ENCODE measurements at places on chromosomes 12 and 14. TPM values are rescaled to one million over a fixed set of nuclear protein-coding genes. Genes with fewer than 3 reads are reported as not detected.

Gene GARIN6
- not detected for total RNA-seq

Gene GPR65
- not detected for total RNA-seq

Gene LRRC10
- not detected for total RNA-seq

Gene LRFN5
- 7.3 TPM for total RNA-seq

Gene LHX5
- 3.1 TPM for total RNA-seq

Gene SLC4A8
- 80.0 TPM for total RNA-seq

Gene MYF6
- not detected for total RNA-seq

Gene CD27
- total RNA-seq: not detected

Gene MMP14
- total RNA-seq: 162 TPM

Gene CIROP
- not detected for total RNA-seq

Gene TUNAR
- total RNA-seq: 16.2 TPM

DNA sequence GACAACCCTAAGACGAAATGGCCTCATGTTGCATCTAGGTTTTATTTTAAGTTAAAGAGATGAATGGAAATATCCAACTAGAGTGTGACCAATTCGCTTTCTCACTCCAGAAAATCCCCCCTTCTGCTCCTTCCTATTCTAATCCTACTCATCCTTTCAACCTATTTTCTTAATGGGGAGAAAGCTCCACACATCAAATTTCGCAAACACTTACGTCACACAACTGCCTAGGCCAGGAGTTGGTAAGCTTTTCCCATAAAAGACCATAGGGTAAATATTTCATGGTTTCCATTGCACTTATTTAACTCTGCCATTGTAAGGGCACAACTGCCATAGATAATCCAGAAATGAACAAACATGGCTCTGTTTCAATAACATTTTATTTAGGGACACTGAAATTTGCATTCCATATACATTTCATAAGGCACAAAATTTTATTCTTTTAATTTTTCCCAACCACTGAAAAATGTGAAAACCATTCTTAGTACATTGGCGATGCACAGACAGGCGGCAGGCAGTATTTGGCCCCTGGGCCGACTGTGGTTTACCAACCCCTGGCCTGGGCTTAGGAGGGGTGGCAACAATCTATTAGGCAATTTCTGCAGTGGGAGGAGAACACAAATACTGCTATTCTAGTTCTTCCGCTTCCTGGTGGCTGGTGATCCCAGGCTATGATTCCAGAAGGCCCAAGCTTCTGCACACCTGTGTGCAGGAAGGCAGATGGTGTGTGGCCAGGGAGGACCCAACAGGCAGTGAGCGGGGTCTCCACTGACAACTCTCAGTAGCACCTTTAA lies 67.2 kb upstream of the FOXN3 start:
- H3K27ac ChIP-seq: no peak overlapping the region
- no peak overlapping the region for H3K4me3 ChIP-seq
- H3K36me3 ChIP-seq: peaks cover 5% of the 10 kb centered on the region
- peaks cover 5% of the 10 kb centered on the region for H3K27me3 ChIP-seq
- H3K4me1 ChIP-seq: peaks cover 23% of the 10 kb centered on the region

DNA sequence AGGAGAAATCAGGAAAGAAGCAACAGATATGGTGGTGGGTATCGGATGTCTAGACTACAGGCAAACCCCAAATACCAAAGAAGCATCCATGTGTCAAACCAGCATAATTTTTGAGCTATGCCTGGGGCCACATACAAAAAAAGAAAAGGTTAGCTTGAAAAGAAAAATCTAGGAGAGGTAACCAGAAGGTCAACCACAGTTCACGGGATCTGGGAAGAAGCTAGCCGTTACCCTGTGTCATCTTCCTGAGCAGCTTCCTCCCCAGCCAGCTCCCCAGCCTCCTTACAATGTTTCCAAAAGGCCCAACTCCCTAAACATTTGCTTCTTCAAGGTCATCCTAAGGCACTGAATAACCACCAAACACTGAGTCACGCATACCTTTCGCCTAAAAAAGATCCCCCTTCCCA lies 3.1 kb downstream of the SINHCAF start:
- H3K4me3 ChIP-seq: peak overlapping the region; percentile 95
- peak overlapping the region; percentile 89 for H3K27ac ChIP-seq
- H3K27me3 ChIP-seq: peaks cover 10% of the 10 kb centered on the region
- H3K36me3 ChIP-seq: no peaks in the 10 kb centered on the region
- DNase-seq: no peak

GRCh38 chr12:101552277-101552676 lies 42.5 kb upstream of the MYBPC1 start:
- no peak overlapping the region for H3K27ac ChIP-seq
- H3K36me3 ChIP-seq: peaks cover 5% of the 10 kb centered on the region
- peaks cover 2% of the 10 kb centered on the region for H3K27me3 ChIP-seq
- no peaks in the 10 kb centered on the region for H3K4me1 ChIP-seq
- DNase-seq: no peak

GRCh38 chr12:128743916-128744315 lies 79.8 kb downstream of the SLC15A4 start:
- no peaks in the 10 kb centered on the region for H3K4me1 ChIP-seq
- H3K27me3 ChIP-seq: peaks cover 2% of the 10 kb centered on the region
- H3K4me3 ChIP-seq: no peak overlapping the region
- no peak for DNase-seq

DNA sequence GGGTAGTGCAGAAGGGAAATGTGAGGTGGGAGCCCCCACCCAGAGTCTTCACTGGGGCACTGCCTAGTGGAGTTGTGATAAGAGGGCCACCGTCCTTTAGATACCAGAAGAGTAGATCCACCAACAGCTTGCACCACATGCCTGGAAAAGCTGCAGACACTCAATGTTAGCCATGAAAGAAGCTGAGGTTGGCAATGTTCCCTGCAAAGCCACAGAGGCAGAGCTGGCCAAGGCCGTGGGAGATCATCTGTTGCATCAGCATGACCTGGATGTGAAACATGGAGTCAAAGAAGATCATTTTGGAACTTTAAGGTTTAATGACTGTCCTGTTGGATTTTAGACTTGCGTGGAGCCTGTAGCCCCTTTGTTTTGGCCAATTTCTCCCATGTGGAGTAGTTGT lies 468.4 kb upstream of the FOXG1 start:
- H3K4me3 ChIP-seq: no peak overlapping the region
- H3K27me3 ChIP-seq: peaks cover 1% of the 10 kb centered on the region
- no peak overlapping the region for H3K27ac ChIP-seq
- H3K4me1 ChIP-seq: no peaks in the 10 kb centered on the region
- H3K36me3 ChIP-seq: peaks cover 9% of the 10 kb centered on the region

DNA sequence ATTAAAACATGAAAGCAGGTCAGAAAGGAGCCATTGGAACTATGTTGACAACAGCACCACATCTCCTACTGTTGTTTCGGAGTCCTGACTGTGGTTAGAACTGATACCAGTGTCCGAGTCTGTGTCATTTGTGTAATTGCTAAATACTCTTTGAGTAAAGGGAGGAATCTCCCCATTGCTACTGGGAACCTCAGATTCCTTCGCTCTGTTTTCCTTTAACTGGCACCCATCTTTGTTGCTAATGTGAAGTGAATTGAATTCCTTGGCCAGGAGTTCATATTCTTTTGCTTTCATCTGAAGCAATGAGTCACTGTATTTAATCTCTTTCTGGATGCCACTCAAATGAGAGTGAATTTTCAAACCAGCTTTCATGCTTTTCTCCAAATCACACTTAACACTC lies 31.5 kb downstream of the RASSF9 start:
- H3K36me3 ChIP-seq: no peaks in the 10 kb centered on the region
- no peaks in the 10 kb centered on the region for H3K4me1 ChIP-seq
- no peak for DNase-seq
- no peaks in the 10 kb centered on the region for H3K27me3 ChIP-seq
- no peak overlapping the region for H3K4me3 ChIP-seq

- no peak for DNase-seq
- no peak overlapping the region for H3K27ac ChIP-seq
- no peaks in the 10 kb centered on the region for H3K4me1 ChIP-seq
- no peaks in the 10 kb centered on the region for H3K27me3 ChIP-seq
- H3K36me3 ChIP-seq: peaks cover 15% of the 10 kb centered on the region
- no peak overlapping the region for H3K4me3 ChIP-seq
These were observed 255.9 kb upstream of the KITLG start for GRCh38 chr12:88836156-88836555.

- peaks cover 3% of the 10 kb centered on the region for H3K27me3 ChIP-seq
- H3K4me1 ChIP-seq: no peaks in the 10 kb centered on the region
- H3K36me3 ChIP-seq: no peaks in the 10 kb centered on the region
- H3K4me3 ChIP-seq: no peak overlapping the region
- DNase-seq: no peak
These were observed 18.6 kb downstream of the KMT2D start for GRCh38 chr12:49041881-49042484.

GRCh38 chr12:2314492-2314891 lies 261.7 kb downstream of the CACNA1C start:
- no peak for DNase-seq
- H3K4me3 ChIP-seq: no peak overlapping the region

- H3K36me3 ChIP-seq: no peaks in the 10 kb centered on the region
- H3K27me3 ChIP-seq: peaks cover 18% of the 10 kb centered on the region
- peak overlapping the region; percentile 99 for H3K27ac ChIP-seq
These were observed 1.9 kb downstream of the DAAM1 start for GRCh38 chr14:59190372-59190771.

- DNase-seq: peak; percentile 21
- no peak overlapping the region for H3K4me3 ChIP-seq
- peaks cover 4% of the 10 kb centered on the region for H3K36me3 ChIP-seq
- no peak overlapping the region for H3K27ac ChIP-seq
- H3K27me3 ChIP-seq: peaks cover 4% of the 10 kb centered on the region
These were observed 14.8 kb downstream of the KMT5A start for GRCh38 chr12:123398550-123399254.
